ENCODE measurements at places on chromosomes 6 and 20.

GRCh38 chr6:144639654-144640053, 354.5 kb downstream of the UTRN start:
- DNase-seq = no peak

GRCh38 chr6:15447546-15448267, 201.8 kb downstream of the JARID2 start:
- DNase-seq = no peak

DNA sequence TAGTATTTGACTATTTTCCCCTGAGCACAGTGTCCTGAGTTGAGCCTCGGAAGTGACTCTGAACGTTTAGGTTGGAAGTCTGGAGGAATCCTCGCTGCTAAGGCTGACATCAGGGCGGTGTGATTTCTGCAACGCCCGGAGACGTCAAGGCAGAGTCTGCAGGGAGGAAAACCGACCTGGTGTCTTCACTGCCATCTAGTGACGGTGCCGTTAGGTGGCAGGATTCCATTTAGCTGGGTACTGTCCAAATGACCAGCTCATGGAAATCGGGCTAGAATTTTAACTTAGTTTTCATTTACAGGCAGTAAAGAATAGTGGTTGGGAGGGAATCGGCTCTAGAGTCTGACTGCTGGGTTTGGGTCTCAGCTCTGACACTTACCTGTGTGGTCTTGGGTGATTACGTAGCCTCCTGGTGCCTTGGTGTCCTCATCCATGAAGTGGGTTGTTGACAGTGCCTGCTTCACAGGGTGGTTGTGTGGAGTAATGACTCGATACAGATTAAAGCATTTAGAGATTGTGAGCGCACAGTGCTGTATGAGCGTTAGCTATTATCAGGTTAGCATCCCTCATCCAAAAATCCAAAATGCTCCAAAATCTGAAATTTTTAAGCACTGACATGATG, 35.0 kb downstream of the FOXF2 start:
- no peak for DNase-seq

GRCh38 chr6:161546632-161547031, 272.8 kb upstream of the AGPAT4 start:
- DNase-seq = no peak

- DNase-seq = no peak
Observed at GRCh38 chr6:113645986-113646385, 211.2 kb upstream of the MARCKS start.

- DNase-seq = no peak
Observed at GRCh38 chr6:148648754-148649453, 97.9 kb upstream of the UST start.

- DNase-seq = no peak
Observed at GRCh38 chr6:37867756-37868446, 48.4 kb downstream of the ZFAND3 start.

- DNase-seq = no peak
Observed at GRCh38 chr6:122098201-122098678, 301.2 kb upstream of the HSF2 start.

GRCh38 chr20:6055161-6055783, 1.4 kb upstream of the LRRN4 start:
- DNase-seq = no peak

GRCh38 chr6:97438011-97438671, 155.1 kb upstream of the MMS22L start:
- no peak for DNase-seq

GRCh38 chr20:35293303-35294292, 1.4 kb upstream of the FAM83C start:
- no peak for DNase-seq

GRCh38 chr6:18340781-18341551, 46.2 kb upstream of the RNF144B start:
- DNase-seq = no peak

DNA sequence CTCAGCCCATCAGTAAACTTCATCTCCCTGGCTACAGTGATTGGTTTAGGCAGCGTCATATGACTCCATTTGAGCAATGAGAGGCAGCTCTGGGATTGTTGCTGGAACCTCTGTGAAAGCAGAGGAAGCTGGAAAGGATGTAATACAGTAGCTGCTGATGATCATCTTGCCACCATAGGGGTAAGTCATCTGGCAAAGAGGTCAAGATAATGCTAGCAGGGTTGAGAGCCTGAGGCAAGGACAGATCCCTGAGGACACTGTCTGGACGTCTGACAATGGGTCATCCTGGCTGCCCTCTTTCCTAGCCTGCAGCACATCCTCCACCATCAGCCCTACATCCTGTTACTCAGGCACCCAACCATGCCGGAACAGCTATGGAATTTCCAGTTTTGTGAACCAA, 25.5 kb upstream of the FKBP1A start:
- no peak for DNase-seq

DNA sequence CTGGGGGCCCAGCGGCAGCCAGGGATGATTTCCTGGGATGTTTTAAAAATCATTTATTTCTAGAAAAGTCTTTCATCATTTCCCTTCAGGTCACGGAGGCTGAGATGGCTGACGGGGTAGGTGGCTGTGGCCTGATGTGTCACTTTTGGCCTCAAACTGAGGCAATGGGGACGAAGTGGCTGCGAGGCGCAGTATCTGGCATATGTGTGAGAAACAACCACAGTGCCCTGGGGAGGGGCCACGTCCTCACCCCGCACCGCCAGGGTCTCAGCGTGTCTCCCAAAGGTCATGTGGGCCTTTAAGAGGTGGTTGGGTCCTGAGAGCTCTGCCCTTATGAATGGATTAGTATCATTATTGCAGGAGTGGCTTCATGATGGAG, 120.0 kb downstream of the CEBPB start:
- no peak for DNase-seq

DNA sequence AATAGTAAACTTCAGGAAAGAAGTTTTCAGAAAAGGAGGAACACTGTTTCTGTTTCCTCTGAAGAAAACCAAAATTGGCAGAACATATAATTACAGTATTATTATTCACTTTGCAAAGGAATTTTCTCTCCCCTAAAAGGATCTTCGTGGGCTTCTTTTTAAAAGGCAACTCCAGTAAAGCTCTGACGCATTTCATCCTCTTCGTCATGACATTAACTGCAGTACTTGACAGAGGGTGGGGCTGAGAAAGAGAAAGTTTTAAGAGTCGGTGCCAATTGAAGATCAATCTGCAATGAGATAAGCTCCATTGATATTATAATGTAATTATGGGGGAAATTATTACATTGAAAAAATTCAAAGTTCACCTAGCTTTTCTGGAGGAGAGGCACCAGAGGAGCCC, 75.8 kb downstream of the MYB start:
- DNase-seq = no peak

DNA sequence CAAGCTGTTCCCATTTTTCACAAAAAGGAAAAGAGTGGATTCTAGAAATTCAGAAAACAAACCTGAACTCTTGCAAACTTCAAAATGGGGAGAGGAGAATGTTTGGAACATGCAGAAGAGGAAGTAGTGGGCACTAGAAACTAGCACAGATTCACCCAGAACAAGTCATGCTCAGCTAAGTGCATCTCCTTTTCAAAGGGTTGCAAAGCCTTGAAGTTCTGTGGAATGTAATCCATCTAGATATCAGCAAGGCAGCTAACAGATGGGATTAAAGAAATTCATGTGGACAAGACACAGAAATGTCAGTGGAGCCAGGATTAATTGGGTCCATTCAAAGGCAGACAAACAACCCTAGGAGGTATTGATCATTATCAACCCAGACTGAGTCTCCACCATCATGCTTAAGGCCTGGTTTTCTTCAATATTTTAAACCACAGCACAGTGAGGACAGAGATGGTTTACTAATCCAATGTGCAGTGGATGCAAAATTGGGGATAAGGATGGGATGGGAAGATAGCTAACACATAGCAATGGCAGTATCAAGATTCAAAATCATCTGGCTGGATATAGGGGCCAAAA, 31.3 kb downstream of the KCNK5 start:
- DNase-seq = no peak

- DNase-seq = no peak
Observed at GRCh38 chr6:17419189-17419575, 25.8 kb downstream of the CAP2 start.

DNA sequence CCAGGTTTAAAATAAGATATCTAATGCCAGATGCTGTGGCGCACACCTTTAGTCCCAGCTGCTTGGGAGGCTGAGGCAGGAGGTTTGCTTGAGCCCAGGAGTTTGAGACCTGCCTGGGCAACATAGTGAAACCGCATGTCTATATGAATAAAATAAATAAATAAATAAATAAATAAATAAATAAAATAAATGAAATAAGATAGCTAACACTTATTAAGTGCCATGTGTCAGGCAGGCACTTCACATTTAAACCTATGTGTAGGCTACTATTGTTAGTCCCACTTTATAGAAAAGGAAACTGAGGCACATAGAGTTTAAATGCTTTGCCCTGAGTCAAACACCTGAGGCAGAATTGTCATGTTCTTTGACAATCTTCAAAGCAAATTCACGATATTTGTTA, 32.9 kb upstream of the RREB1 start:
- DNase-seq = no peak

- no peak for DNase-seq
Observed at GRCh38 chr6:47434372-47435253, 43.0 kb upstream of the CD2AP start.

GRCh38 chr6:151075930-151076555, 163.7 kb upstream of the AKAP12 start:
- no peak for DNase-seq

GRCh38 chr6:12379181-12379580, 89.0 kb downstream of the EDN1 start:
- no peak for DNase-seq

GRCh38 chr6:148261470-148261869, 81.2 kb upstream of the SASH1 start:
- DNase-seq = no peak

GRCh38 chr6:170224694-170225660, 65.9 kb downstream of the DLL1 start:
- no peak for DNase-seq

- DNase-seq = no peak
Observed at GRCh38 chr20:37988306-37988954, 44.8 kb downstream of the TTI1 start.

- no peak for DNase-seq
Observed at GRCh38 chr6:80021591-80021990, 17.1 kb downstream of the TTK start.

- no peak for DNase-seq
Observed at GRCh38 chr6:17336425-17336824, 55.3 kb downstream of the RBM24 start.

DNA sequence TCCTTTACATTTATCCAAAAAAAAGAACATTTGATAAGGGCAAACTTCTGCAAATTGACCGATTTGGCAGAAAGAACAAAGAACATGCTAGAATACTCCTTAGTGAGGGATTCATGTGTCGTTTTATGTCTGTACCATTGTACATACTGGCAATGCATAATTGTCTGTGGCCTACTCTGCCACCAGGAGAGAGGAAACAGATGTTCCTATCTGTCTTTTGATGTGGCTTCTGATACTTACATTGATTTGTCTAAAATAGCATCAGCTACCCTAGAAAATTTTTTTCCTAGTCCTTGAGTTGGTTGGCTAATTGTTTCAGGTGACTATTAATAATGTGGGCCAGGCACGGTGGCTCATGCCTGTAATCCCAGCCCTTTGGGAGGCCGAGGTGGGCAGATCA, 654.1 kb downstream of the KIF16B start:
- no peak for DNase-seq

DNA sequence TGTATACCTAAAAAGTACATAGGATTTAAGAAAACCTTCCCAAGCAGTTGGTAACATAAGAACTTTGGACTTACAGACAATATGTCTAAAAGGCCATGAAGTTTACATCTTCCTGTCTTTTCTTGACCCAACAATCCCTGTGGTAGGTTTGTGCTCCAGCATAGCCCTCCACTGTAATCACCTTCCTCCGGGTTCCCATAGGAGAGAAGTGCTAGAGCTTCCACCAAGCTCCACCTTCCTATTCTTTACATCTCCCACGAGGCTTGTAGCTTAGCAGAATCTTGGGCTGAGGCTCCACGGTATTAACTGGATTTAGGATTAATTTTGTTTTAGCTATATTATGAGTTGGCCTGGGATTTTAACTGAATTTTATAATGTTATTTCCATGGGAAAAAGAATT, 23.3 kb downstream of the ADGRG6 start:
- no peak for DNase-seq

- no peak for DNase-seq
Observed at GRCh38 chr6:143642403-143642802, 35.4 kb upstream of the PHACTR2 start.

DNA sequence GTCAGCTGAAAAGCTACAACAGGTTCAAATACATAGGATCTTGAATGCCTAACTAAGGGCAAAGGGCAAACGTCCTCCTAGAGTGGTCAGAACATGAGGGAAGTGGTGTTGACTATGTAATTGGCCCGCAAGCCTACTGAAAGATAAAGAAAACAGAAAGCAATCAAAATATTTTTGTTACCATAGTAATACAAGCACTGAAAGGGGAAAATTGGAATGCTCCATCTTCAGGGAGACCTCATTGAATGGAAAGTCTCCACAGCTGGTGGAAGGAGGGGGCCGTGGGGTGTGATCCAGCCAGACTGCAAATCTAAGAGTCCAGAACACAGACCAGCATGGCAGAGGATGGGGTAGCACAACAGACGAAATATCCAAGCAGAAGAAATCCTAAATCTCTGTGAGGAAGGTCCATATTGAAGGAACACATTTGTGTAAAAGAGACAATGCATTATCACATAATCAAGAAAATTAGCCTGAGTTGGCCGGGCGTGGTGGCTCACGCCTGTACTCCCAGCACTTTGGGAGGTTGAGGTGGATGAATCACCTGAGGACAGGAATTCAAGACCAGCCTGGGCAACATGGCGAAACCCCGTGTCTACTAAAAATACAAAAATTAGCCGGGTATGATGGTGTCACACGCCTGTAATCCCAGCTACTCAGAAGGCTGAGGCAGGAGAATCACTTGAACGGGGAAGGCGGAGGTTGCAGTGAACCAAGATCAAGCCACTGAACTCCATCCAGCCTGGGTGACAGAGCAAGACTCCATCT, 39.5 kb downstream of the MTFR2 start:
- no peak for DNase-seq

DNA sequence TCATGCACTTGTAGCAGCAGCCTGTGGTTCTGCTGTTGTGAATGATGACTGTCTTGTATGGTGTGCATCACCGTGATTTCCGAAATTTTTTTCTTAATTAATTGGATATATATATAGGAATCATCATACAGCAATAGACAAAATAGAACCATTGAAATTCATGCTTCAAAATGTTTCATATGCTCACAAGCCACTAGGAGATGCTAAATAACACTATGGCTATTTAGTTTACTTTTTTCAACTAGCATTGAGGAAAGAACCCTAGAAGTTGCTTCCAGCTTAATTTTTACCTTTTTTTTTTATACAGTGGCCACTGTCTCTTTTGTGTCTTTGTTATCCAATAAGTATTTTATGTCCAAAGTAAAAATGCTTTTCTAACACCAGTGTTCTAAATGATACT, 485.4 kb downstream of the CDKAL1 start:
- no peak for DNase-seq

- DNase-seq = no peak
Observed at GRCh38 chr6:139473731-139474130, 99.3 kb upstream of the CITED2 start.
